ENCODE measurements at places on chromosomes 1 and 21.

- DNase-seq, result no peak
These were observed 80.0 kb upstream of the HP1BP3 start for GRCh38 chr1:20867062-20867461.

GRCh38 chr1:32411261-32411660 is 17.0 kb upstream of the BSDC1 start:
- no peak for DNase-seq

GRCh38 chr21:16205527-16205926 is 475.7 kb downstream of the USP25 start:
- DNase-seq, result no peak

DNA sequence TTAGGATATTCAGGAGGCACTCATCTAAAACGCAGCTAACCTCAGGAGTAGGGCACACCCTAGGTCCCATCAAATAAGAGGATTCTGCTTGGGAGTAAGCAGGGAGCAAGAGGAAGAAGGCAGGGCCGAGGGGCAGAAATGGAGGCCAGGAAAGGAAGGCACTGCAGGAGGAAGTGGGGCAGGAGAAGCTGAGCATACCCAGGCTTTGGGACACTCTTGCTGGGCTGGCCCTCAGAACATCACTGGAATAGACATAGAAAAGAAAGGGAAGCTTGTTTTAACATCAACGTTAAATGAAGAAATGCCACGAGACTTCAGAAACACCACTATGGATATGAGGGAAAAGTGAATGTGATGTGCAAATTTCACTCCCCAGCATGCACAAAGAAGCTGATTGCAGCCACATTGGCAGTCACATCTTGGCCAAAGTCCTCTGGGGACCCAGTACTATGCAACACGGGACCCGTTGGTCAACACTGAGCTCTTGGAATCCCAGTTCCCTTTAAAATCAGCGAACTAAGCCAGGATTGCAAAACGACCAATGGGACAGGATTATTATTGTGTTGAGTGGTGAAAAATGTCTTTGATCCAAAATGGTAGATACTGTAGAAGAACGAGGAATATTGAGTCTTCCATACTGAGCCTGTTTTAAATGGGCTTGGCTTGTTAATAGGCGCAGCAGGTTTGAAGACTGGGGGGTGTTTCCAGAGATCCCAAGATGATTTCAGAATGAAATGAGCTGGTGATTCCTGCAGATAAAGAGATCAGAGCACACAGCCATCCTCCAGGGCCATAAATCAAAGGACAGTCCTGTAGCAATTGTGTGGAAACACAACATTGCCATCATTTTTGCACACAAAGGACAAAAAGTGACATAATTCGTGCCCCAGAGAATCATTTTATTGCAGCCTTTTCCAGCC is 152.4 kb downstream of the TOMM20 start:
- no peak for DNase-seq

DNA sequence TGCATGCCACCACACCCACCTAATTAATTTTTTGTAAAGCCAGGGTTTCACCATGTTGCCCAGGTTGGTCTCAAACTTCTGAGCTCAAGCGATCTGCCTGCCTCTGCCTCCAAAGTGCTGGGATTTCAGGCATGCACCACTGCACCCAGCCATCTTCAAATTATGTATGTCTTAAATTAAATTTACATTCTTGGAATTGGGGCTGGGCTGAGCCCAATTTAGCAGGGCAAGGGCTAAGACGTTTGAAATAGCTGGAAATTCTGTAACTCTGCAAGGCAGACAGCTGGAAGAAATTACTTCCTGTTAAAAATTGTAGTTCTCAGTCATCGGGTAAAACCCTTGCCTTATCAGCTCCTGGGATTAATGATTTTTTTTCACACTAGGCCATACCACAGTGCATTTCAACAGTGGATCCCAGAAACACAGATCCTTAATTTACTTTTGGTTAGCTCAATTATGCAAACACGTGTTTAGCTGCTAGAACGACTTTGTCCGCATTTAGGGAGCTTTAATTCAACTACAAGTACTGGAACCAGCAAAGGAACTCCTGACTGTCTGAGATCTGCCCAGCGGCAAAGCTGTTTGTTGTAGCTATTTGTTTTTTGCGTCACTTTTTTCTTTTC is 83.3 kb downstream of the OLFML3 start:
- DNase-seq, result no peak

DNA sequence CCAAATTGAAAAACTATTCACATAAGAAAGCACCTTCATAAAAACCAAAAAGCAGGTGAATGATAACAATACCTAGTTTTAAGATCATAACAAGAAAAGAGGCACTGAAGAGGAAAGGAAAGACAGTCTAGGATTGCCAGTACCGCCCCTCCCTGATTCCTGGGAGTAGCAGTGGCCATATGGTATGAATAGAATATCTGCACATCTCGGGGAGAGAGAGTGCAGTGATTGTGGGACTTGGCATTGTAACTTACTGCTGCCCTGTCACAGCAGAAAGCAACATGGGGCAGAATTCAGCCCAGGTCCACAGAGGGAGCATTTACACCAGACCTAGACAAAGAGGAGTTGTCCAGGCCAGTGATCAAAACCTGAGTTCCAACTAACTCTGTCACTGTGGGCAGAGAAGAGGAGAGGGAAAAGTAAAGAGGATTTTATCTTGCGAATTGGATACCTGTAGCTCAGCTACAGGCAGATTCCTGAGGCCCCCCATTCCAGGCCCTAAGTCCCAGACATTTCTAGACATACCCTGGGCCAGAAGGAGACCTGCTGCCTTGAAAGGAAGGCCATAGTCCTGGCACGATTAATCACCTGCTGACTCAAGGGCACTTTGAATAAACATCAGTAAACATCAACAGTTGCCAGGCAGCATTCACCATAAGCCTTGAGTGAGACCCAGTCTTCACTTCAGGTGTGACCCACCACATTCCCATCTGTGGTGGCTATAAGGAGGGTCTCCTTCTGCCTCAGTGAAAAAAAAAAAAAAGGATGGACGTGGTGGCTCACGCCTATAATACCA is 397.5 kb downstream of the TGFB2 start:
- DNase-seq, result no peak

DNA sequence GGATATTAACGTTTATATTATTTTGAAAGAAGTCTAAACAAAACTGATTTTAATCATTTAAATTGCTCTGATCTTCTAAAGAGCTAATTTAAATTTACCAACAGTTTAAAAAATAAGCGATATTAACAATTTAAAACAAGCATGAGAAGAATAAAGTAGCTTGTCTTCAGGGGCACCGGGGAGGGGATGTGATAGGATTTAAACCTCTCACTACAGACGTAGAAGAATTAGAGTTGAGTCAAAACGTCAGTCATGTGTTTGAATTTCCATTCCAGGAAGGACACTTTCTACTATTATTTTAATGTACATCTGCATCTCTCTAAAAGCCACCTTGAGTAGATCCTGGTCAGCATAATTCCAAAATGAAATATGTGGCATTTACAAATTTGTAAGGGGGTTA is 58.2 kb upstream of the TPTE start:
- DNase-seq, result no peak

Data from amygdala (tissue), 56 donors.